NCI-H2029 treated with DMSO at 0.1 percent for 48 hours (cell line): ENCODE measurements at places on chromosomes 7 and 10.

DNA sequence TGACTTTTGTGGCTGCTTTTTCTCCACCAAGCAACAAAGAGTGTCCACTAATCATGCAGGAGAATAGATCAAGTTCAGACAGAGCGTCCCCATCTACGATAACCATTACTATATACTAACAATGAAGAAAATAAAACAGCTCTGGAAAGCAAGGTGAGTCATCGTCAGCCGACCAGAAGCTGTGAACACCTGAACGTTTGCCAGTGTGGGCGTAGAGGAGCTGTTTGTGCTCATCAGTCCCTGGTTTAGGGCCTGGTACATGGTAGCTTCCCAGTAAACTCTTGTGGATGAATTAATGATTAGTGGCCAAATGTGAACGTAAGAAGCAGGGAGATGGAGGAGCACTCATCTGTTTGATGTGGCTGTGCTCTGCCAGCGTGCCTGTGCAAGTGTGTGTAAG lies 180.7 kb downstream of the EVX1 start:
- no peak for DNase-seq

DNA sequence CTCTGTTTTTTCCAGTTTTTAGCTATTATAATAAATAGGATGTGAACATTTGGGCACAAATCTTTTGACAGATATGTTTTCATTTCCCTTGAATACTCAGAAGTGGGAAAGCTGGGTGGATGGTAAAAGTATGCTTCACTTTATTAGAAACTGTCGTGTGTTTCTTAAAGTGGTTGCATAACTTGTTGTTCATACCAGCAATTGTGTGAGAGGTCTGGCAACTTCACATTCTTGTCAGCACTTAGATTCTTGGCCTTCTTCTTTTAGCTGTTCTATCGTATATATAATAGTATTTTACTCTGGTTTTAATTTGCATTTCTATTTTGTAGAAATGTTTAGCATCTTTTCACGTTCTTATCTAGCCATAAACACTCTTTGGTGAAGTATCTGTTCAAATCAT lies 894.4 kb downstream of the KCNMA1 start:
- no peak for DNase-seq

DNA sequence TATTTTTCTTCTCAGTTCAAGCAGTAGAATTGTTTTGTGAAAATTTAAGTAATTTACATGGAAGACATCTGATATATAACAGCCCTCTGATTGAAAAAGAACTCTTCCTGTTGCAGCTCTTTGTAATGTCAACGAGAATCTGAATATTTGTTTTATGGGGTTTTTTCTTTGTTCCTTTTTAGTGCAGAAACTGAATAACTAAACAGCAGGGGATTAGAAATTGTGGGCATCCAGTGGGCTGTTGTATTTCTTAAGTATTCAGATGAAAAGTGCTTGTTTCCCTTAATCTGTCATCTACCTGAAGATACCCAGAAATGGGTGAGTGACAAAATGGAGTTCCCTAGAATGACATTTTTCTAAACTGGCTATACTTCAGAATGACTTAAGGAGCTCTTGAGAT lies 7.4 kb downstream of the ARL4A start:
- DNase-seq: no peak

- DNase-seq: no peak
Measured at GRCh38 chr7:138164804-138165203, 88.5 kb downstream of the AKR1D1 start.

- no peak for DNase-seq
Measured at GRCh38 chr7:158816271-158816670, 13.0 kb downstream of the ESYT2 start.

GRCh38 chr7:1466524-1467271 lies 7.4 kb upstream of the MICALL2 start:
- no peak for DNase-seq

GRCh38 chr7:42593860-42594259 lies 318.0 kb downstream of the C7orf25 start:
- no peak for DNase-seq

DNA sequence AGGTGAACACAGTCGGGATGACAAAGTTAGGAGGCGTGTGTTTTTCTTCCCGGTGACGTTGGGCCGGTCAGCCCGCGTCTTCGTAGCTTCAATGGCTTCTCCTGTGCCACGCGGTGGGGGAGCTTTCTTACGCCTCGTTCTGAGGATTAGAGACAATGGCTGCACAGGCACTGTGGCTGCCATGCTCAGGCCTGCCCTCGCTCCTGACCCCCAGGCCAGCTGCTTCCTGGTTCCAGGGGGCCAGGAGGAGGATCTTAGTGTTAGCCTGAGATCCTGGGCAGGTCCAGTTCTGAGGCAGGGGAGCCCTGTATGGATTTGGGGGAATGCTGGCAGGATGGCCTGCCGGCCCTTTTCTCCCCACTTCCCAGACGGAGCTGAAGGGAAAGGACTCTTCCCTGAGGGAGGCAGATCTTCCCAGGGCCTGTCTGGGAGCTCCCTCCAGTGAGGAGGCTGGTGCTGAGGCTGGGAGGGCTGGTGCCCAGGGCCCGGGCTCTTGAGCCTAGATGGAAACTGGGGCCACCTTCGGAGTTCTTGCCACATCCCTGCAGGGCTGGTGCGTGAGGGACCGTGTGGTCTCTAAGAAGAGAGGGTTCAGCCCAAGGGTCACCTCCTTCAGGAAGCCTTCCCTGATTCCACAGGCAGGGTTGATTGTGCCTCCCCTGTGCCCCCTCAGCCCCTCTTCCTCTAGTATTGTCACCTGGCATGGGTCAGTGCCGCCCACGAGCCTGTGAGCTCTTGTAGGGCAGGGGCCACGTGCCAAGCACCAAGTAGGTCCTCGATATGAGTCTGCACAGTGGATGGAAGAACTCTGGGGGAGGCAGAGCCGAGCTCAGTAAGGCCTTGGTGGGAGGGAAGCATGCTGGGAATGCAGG lies 101.4 kb downstream of the GRK5 start:
- no peak for DNase-seq

- no peak for DNase-seq
Measured at GRCh38 chr10:121558238-121558637, 40.0 kb downstream of the FGFR2 start.
